ENCODE measurements at places on chromosomes 2 and 18.

DNA sequence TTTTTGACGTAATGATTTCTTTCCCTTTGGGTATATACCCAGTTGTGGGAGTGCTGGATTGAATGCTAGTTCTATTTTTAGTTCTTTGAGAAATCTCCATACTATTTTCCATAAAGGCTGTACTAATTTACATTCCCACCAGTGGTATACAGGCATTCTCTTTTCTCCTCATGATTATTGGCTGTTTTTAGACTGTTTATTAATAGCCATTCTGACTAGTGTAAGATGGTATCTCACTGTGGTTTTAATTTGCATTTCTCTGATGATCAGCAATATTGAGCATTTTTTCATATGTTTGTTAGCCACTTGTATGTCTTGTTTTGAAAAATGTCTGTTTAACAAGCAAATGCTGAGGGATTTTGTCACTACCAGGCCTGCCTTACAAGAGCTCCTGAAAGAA, 9.2 kb upstream of the CD28 start:
- no peak for DNase-seq

DNA sequence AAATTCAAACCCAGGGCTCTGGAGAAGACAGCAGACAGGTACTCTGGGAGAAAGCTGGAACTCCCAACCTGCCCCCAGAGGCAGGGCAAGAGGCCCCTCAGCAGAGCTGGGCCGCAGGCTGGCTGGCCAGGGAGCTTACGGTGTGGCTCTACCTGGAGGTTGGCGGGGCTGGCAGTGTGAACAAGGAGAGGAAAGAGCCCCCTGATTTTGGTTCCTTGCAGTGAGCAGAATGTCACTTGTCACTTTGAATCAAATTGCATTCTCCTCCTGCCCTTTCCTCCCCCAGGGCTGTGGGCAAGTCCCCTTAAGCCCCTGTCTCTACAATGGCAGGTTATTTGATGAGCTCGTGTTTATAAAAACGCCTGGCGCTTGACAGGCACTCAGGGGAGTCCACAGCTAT, 32.6 kb downstream of the MYO7B start:
- no peak for DNase-seq

- no peak for DNase-seq
Measured at GRCh38 chr2:127153691-127154158, 46.8 kb upstream of the BIN1 start.

- no peak for DNase-seq
Measured at GRCh38 chr18:35525795-35526494, 28.2 kb upstream of the INO80C start.

DNA sequence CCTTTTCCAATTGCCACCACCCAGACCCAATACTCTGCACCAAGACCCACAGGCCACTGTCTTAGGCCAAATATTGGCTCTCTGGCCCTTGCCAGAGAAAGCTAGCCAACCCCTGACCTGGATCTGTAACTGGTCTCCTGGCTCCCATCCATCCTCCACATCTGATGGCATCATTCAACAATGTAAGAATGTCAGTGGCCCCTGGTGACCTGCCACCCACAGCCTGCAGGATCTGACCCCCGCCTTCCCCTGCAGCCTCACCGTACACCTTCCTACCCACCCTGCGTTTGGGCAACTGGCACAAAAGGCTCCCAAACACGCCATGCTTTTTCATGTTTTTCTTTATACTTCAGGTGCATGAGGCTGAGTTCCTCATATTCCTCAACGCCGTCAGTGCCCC, 60.0 kb upstream of the ASAP2 start:
- DNase-seq: no peak

- no peak for DNase-seq
Measured at GRCh38 chr2:216987252-216987821, 127.5 kb upstream of the TNP1 start.

DNA sequence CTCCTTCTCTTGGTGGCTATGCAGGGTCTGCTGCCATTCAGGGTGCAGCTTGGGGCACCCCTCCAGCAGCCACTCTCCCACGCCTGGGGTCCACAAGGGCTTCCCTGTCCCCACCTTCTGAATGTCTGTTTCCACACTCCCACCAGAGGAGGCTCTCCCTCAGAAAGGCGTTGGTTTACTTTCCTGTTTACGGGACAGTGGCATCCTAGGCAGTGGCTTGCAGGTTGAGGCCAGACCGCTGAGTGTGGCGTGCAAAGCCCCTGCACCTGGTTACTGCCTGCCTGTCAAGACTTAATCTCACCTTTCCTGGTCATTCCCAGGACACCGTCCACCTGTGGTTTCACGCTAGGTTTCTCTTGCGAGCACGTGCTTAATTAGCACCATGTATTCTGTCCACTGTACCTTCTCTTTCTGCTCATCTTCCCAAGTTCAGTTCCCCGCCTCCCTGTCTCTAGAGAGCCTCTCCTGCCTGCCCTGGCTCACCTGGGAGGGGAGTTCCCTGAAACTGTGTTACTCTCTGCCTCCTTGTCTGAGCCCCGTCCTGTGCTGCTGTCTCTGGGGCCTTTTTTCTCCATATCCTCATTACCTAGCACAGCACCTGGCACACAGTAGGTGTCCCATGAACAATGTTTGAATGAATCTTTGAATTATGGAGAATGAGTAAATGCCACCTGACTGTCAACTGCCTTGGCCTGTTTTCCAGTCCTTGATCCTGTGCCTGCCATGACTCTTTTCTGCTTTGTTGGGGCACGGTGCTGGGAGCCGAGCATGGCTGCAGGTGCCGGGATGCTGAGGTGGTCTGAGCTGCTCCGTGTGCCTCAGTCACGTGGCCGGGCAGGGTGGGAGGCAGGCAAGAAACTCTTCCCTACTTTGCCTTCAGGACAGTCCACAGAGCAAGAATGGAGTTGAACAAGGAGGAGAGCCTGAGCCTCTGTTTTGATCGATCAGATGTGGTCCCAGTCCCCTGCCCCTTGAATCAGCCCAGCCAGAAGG, 56.4 kb downstream of the ARHGEF4 start:
- no peak for DNase-seq

- DNase-seq: no peak
Measured at GRCh38 chr2:174597345-174598047, at the start of gene WIPF1. TSS of gene WIPF1 (minus strand) at chr2:174597804. CDS start at chr2:174585573, 12,231 bp downstream.

- no peak for DNase-seq
Measured at GRCh38 chr2:104870100-104870975, 16.4 kb downstream of the POU3F3 start.

DNA sequence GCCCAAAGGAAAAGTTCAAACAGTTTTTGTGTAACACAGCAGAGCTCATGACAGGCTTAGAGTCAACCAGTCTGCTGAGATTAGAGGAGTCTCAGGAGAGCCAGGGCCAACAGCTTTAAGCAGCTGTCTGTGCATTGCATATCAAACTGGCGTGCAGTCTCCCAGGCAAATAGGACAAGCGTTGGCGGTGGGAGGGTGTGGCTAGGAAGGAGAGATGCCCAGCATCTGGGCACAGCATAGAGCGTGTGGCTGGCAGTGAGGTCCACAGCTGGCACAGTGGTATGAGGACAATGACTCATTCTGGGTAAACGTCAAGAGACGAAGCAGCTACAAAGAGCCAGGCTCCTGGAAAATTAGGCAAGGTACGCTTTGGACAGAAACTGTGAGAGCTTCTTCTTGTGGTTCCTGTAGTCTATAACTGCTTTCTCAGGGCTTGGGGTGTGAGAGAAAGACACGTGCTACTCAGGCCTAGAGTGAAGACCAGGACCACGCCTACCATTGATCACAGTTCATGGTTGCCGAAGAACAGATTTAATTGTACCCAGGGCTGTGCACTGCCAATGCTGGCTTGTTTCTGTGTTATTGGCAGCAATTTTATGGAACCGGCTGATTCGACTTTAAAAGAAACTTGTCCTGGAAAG, 14.8 kb downstream of the ZAP70 start:
- DNase-seq: no peak

- no peak for DNase-seq
Measured at GRCh38 chr2:112877423-112877822, 33.5 kb upstream of the IL37 start.

DNA sequence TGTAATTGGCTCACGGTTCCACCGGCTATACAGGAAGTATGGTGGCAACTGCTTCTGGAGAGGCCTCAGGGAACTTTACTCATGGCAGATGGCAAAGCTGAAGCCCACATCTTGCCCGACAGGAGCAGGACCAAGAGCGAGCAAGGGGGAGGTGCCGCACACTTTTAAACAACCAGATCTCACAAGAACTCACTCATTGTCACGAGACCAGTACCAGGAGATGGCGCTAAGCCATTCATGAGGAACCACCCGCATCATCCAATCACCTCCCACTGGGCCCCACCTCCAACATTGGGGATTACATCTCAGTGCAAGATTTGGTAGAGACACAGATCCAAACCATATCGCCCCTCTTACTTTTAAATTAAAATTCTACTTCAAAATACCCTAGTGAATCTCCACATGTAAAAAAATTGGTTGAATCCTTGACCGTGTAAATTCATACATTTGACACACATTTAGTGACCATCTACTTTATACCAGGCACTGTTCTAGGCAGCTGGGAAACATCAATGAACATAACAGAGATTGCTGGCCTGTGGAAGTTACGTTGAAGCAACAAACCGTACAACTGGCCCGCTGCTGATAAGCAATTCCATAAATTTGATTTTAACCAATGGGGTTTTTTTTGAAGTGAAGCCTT, 87.6 kb downstream of the ALPK2 start:
- no peak for DNase-seq

DNA sequence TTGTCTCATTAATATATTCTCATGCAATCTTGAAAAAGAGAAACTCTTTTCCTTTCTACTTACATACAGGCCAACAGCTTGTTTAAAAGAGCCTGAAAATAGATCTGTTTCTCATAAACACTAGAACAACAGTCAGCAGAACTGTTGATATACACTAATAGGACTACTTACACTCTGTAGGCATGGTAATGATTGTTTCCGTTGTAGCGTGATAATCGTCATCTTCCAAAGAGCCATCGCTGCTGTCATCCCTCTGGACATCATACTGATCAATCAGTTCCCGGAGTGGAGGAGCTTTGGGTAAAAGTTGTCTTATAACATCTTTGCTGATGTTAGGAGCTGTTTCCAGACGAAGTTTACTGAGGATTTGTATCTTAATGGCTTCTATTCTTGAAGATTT, 476 bp downstream of the MSTN start:
- no peak for DNase-seq

DNA sequence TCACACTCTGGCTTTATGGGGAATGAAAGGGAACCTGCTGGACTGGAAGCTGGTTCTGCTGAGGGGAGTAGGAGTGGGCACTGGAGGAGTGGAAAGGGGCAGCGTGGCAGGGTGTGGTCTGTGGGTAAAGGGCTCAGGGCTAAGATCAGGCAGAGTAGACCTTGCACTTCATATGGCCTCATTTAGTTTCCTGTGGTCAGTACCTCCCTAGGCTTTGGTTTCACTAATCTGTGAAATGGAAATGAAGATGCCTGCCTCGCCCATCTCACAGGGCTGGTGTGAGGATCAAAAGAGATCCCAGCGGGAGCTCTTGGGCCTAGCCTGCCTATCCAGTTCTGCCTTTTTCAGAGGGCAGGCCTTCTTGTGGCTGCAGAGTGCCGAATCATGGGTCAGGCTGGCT, 208.7 kb downstream of the LOXHD1 start:
- no peak for DNase-seq

DNA sequence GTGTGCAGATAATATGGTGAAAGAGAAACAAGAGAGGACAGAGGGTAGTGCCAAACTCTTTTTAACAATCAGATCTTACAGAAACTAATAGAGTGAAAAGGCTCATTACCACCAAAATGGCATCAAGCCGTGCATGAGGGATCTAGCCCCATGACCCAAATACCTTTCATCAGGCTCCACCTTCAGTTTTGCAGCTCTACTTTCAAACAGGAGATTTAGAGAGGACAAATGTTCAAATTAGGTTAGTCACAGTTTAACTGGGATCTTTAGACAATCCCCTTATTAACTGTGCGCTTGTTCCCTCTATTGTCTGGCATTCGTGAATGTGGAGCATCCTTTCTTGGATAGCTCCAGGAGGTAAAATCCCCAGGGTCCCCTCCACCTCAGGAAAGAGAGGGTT, 1209.3 kb upstream of the CHAC2 start:
- DNase-seq: no peak

- DNase-seq: no peak
Measured at GRCh38 chr2:127721311-127721977, 20.1 kb downstream of the SFT2D3 start.

DNA sequence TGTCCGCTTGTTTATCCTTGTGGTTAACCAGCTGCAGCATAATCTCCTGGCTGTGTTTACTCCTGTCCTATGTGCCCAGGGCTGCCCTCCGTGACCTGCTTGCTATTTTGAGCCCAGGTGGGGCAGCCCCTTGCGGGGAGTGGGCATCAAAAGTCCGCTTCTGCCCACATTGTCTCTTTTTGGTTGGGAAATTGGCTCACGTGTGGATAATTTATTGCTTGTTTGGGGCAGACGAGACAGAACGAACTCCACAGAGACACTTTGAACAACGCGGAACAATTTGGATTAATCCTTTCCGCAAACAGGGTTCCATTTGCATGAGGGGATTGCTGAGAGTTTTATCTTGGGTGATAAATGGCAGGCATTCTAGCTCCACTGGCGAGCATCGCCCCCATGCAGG, 8.1 kb upstream of the CXCR4 start:
- no peak for DNase-seq

- no peak for DNase-seq
Measured at GRCh38 chr2:206424134-206424533, 19.2 kb upstream of the ADAM23 start.

- no peak for DNase-seq
Measured at GRCh38 chr2:127700527-127701192, 637 bp upstream of the SFT2D3 start.

DNA sequence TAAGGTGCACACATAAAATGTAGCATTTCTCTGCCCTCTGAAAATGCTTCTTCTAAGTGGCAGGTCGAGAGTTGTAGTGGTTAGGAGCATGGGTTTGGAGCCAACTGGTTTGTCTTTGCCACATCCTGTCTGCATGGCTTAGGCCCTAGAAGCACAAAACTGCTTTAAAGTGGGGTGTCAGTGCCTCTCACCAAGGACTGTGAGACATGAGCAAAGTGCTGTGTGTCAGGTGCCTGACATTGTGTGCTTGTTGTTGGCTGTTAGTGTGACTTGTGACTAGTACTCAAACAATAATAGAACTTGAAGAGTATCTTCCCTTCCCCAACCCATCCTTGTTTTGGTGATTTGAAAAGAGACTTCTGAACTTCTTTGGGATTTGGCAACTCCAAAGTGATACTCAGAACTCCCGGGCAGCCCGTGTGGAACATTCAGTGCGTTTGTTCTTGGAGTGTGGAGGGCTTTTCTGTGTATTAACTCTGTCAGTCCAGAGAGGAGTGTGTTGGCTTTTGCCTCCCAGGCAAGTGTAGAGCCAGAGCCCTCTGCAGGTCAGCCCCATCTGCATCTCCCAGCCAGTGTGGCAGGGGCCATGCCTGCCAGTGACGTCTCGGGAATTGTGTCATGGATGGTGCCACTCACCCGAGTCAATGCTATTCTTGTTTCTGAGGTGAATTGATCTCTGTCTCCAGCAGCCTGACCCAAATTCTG, 5.0 kb downstream of the MGAT5 start:
- no peak for DNase-seq

DNA sequence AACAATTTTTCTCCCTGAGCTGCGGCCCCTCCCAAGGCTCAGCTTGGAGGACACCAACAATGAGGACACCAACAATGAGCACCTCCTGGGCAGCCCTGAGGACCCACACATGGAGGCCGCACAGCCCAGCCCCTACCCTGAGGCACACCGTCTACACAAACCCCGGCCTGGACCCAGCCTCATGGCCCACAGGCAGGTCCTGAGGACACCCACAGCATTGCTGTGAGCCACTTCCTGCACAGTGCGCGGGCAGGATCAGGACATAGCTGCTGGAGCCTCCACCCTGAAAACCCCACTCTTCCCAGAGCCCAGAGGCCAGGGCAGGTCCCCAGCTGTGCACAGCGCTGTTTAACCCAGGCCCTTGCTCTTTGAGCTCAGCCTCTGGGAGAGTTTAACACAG, 194.3 kb downstream of the RTP5 start:
- DNase-seq: no peak
